Spleen (tissue), 13 donors: ENCODE measurements at places on chromosomes 7 and 10. TPM values are rescaled to one million over a fixed set of nuclear protein-coding genes. Genes with fewer than 3 reads are reported as not detected.

Gene STAG3
- 43.3 TPM for total RNA-seq

DNA sequence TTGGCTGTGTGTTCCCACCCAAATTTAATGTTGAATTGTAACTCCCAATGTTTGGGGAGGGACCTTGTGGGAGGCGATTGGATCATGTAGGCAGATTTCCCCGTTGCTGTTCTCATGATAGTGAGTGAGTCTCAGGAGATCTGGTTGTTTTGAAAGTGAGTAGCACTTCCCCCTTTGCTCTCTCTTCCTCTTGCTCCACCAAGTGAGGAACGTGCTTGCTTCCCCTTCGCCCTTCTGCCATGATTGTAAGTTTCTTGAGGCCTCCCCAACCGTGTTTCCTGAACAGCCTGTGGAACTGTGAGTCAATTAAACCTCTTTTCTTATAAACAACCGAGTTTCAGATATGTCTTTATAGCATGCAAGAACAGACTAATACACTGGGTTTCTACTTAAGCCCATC lies 176.3 kb downstream of the CDK14 start:
- no peaks in the 10 kb centered on the region for H3K36me3 ChIP-seq
- DNase-seq = no peak
- H3K27me3 ChIP-seq = no peaks in the 10 kb centered on the region
- H3K27ac ChIP-seq = peak overlapping the region; percentile 33

DNA sequence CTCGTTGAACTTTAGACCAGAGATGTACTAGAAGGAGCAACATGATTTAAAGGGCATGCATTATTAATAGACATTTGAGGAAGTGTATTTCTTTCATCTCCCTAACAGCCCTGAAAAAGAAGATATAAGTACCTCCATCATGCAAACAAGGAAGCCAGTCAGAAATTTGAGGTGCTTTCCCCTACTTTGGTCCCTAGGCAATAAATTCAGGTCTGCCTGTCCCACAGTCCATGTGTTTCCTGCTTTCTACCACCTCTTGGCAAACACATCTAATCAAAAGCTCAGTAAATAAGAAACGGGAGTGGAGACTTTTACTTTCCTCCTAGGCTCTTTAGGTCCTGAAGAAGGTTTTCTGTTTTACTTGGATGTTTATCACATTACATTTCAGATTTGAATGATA lies 5.2 kb upstream of the SEMA3C start:
- no peak overlapping the region for H3K27ac ChIP-seq
- peaks cover 7% of the 10 kb centered on the region for H3K4me1 ChIP-seq
- H3K4me3 ChIP-seq = no peak overlapping the region
- no peak for DNase-seq
- no peaks in the 10 kb centered on the region for H3K27me3 ChIP-seq

GRCh38 chr7:54615-55014 lies 137.8 kb upstream of the FAM20C start:
- H3K4me3 ChIP-seq = no peak overlapping the region
- DNase-seq = peak; percentile 19
- no peaks in the 10 kb centered on the region for H3K36me3 ChIP-seq

DNA sequence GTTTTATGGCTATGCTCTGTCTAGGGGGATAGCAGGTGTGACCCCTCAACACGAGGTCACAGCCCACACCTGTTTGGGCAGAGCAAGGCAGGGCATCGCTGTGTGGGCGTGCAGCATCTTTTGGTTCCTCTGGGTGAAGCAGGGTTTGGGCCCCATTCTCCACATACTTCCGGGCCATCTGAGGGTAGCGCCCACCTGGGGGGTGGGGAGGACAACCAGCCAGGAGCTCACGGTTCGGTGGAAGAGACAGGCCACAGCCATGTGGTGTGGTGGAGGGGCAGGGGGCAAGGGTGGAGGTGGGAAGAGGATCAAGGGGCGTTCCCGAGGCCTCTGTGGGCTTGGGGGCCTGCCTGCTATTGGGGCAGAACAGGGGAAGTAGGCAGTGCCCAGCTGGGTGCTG lies 2.4 kb downstream of the SH2B2 start:
- H3K27me3 ChIP-seq = peaks cover 19% of the 10 kb centered on the region
- H3K36me3 ChIP-seq = no peaks in the 10 kb centered on the region
- peak overlapping the region; percentile 10 for H3K4me3 ChIP-seq
- DNase-seq = peak; percentile 88
- peak overlapping the region; percentile 95 for H3K27ac ChIP-seq

DNA sequence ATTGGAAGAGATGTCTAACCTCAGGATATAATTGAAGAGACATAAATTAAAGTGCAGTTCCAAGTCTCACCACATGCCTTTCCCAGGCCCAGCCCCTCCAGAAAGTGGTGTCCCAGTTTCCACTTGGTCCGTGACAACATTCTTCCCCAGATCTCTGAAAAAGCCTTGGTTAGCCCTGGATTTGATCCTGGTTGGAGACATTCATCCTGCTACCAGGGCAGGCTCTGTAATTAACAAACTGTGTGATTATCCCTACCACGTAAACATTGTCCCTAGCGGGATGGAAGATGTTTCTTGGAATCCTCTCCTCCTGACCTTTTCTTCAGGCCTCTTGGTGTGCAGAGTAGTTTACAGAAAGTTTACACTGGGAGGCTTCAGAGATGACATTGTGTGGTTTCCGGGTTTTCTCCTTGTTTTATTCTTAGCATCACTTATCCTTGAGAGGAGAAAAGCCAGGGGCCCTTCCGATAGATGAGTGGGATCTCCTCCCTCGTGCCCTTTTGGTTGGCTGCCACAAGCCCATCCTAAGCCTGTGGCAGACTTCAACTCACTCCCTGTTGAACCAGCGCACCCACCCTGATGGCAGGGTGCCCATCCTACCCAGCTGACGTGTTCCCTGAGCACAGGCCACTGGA lies 83.8 kb downstream of the COL13A1 start:
- no peak overlapping the region for H3K27ac ChIP-seq
- H3K4me3 ChIP-seq = no peak overlapping the region
- no peak for DNase-seq
- no peaks in the 10 kb centered on the region for H3K27me3 ChIP-seq
- H3K36me3 ChIP-seq = no peaks in the 10 kb centered on the region
- H3K4me1 ChIP-seq = no peaks in the 10 kb centered on the region

DNA sequence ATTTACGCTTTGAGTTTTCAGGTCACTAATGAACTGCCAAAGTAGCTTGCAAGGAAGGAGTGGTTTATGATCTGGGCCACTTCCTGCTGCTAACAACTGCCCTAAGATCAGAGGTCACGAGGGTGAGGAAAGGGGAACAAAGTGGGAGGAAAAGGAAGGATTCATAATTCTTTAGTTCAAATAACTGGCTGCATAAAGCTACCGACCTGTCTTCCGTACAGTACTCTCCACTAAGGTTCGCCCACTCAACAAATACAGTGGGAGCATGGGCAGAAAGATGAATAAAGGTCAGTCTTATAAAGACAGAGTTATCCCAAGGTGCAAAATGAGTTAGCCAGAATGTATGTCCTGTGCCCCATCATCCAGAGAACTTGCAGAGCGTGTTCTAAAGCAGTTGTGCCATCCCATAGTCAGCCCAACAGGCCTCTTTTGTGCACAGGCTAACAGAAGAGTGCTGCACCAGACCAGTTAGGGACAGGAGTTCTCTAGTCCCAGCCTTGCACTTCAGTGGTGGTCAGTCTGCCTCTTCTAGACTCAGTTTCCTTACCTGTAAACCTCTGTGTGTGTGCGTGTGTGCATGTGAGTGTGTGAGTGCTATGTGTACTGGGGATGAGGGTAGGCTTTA lies 65.9 kb downstream of the CREB3L2 start:
- H3K4me3 ChIP-seq = peak overlapping the region; percentile 30
- H3K36me3 ChIP-seq = no peaks in the 10 kb centered on the region
- H3K27me3 ChIP-seq = no peaks in the 10 kb centered on the region

DNA sequence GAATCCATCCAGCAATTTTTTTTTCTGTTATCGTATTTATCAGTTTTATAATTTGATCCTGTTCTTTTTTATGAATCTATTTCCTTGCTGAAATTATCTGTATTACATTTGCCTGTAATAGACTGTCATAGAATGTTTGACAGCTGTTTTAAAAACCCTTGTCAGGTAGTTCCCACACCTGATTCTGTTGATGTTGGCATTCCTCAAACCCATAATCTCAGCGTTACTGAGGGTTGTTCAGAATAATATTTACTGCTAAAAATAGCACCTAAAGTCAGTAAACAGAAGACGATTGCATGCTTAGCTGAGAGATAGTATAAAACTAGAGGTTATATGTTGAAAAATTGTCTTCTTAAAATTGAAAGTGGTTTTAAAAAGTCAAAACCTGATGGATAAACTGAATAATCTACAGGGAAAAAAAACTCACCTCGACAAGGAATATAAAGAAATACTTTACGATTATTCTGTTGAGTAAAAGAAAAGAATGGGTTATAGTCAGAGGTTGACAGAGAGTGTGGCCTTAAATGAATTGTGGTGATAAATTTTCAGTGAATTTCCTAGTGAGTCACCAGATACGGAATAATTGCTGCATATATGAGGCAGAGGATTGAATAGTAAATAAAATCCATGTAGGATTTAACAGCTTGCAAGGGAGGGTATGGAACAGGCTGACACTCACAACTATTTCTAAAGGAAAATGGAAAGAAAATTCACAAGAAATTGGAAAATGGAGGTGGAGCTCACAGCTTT lies 824.1 kb upstream of the IGFBP3 start:
- no peaks in the 10 kb centered on the region for H3K27me3 ChIP-seq
- DNase-seq = no peak
- H3K27ac ChIP-seq = no peak overlapping the region

DNA sequence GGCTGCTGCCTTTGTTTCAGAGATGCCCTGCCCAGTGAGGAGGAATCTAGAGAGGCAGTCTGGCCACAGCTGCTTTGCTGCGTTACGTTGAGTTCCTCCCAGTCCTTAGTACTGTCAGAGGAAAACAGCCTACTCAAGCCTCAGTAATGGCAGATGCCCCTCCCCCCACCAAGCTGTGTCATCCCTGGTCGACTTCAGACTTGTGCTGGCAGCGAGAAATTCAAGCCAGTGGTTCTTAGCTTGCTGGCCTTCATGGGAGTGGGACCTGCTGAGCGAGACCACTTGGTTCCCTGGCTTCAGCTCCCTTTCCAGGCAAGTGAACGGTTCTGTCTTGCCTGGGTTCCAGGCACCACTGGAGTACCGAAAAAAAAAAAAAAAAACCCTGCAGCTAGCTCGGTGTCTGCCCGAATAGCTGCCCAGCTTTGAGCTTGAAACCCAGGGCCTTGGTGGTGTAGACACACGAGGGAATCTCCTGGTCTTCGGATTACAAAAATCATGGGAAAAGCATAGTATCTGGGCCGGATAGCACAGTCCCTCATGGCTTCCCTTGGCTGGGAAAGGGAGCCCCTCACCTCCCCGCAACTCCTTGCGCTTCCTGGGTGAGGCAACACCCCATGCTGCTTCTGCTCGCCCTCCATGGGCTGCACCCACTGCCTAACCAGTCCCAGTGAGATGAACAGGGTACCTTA lies 9.1 kb downstream of the SDHAF3 start:
- no peaks in the 10 kb centered on the region for H3K36me3 ChIP-seq
- no peak for DNase-seq
- H3K27ac ChIP-seq = no peak overlapping the region
- H3K27me3 ChIP-seq = no peaks in the 10 kb centered on the region

- H3K27me3 ChIP-seq = no peaks in the 10 kb centered on the region
- peaks cover 89% of the 10 kb centered on the region for H3K4me1 ChIP-seq
- H3K27ac ChIP-seq = peak overlapping the region; percentile 85
- DNase-seq = peak; percentile 82
- no peaks in the 10 kb centered on the region for H3K36me3 ChIP-seq
- H3K4me3 ChIP-seq = no peak overlapping the region
Observed at GRCh38 chr10:17029581-17030271, 99.9 kb downstream of the CUBN start.
